Activated B cell treated with CpG ODN at 0.5 μM for 24 hours (primary cell): ENCODE measurements at places on chromosomes 2 and 18.

DNA sequence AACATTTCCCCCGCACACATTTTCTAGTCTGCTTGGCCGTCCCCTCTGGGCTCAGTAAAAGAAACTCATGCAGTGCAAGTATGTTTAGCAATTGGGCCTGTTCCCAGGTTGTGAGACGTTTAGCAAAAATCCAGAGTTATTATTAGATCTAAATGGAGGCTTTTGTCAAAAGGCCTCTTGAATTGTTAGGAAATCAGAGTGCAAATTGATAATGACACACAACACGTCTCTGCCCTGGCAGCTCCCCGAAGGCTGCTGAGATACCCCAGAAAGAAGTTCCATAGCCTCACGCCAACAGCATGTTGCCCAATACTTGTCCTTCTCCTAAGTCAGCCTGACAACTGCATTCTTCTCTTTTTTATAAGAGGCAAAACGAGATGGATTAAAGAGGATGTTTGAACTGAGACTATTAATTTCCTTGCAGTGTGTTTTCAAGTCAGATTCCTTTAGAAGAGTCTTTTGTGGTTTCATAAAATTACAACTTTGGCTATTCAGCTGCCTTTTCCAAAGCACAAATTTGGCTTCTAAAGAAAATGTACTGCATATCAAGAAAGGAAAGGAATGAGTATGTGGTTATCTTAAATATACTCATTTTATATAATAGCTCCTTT, 202.2 kb downstream of the TRIB2 start:
- no peak for DNase-seq

DNA sequence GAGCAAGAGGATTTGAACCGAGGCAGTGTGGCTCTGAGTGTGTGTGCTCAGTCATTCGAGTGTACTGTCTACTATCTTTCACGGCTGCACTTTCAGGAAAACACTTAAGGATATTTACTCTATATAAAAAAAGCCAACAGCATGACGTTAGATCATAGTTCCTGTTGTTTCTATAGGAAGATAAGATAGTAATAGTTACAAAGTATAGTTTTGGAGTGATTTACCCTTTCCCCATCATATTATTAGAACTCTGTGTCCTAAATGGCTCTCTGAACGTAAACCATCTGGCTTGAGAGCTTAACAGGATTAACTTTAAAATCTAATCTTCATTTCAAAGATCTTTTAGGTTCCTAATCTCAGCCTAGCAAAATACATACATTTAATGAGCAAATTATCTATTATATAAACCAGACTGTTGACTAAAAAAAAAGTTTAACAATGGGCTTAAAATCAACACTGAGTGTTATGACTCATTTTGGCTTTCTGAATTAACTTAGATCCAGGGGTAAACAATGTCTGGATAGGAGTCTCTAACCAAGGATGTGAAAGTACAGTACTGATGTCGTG, 150.3 kb upstream of the DNMT3A start:
- DNase-seq = no peak

GRCh38 chr18:40272630-40273231, 1682.3 kb upstream of the PIK3C3 start:
- no peak for DNase-seq

- DNase-seq = no peak
These were observed 60.4 kb upstream of the GAREM1 start for GRCh38 chr18:32530947-32531651.

- DNase-seq = no peak
These were observed 39.6 kb upstream of the PDK1 start for GRCh38 chr2:172516299-172516698.

- no peak for DNase-seq
These were observed 20.9 kb downstream of the MMADHC start for GRCh38 chr2:149566652-149567051.

GRCh38 chr18:25125680-25126079, 226.3 kb downstream of the ZNF521 start:
- no peak for DNase-seq

DNA sequence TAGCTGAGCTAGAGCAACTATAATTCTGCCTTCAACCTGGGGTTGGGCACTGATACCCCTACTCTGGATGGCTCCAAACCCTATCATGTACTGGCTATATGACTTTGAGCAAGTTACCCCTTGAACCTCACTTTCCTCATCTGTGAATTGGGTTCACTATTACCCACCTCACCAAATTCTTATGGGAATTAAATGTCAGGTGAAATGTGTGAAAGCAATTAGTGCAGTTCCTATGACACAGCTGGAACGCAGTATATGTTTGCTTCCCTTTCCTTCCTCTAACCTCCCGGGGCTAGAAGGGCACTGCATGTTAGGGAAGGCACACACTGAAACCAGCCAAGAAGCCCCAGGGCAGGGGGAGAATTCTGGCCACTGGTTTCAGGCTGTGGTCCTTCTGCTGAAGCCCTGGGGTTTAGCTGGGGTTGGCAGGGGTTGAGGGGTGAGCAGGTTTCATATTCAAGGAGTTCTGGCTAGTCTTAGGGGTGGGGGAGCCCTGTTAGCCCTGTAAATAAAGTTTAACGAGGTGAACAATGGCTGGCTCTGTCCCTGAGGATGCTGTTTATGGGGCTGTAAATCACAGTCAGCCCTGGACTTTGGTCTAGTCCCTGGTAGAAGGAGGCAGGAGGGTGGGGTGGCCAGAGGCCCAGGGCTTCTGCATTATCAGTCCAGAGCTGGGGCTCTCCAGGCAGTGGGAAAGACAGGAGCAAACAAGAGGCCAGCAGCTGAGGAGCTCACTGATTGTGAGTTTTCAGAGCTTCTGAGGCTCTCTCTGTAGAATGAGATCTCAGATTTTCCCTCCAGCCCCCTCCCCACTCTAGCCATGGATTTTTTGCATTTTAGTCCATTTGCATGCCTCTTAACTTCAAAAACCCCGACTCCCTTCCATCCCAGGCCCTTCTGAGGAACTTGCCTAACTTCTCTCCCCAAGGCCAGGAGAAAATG, 8.0 kb downstream of the PKDCC start:
- no peak for DNase-seq

- no peak for DNase-seq
These were observed 407.1 kb downstream of the SLC4A3 start for GRCh38 chr2:220034426-220035130.
